ENCODE measurements at places on chromosomes 3 and 15.
A peak's percentile ranks its signal among the peaks of the same experiment; 100 is the strongest.

DNA sequence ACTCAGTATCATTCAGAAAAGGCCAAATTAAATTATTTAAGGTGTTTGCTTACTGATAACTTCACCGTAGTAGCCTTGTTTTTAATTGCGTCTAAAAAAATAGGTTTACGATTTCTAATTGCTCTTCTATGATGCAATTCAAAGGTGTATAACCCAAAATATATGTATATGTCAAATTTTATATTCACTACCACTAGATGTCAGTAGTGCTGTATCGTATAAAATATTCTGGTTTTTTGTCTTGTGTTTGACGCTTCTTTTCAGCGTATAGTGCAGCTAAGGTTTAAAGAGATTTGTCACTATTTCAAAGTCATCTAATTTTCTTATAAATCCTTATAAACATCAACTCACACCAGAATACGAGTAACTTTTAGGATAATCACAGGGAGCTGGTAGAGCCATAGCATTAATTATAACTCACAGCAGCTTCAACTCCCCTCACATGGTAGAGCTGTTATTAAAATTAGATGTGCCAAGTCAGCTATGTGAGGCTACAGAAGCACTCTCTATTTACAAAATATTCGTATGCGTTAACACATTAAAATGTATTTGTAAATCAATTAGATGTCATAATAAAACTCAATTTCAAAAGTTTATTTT, 3.5 kb downstream of the PFN2 start:
- DNase-seq = no peak

DNA sequence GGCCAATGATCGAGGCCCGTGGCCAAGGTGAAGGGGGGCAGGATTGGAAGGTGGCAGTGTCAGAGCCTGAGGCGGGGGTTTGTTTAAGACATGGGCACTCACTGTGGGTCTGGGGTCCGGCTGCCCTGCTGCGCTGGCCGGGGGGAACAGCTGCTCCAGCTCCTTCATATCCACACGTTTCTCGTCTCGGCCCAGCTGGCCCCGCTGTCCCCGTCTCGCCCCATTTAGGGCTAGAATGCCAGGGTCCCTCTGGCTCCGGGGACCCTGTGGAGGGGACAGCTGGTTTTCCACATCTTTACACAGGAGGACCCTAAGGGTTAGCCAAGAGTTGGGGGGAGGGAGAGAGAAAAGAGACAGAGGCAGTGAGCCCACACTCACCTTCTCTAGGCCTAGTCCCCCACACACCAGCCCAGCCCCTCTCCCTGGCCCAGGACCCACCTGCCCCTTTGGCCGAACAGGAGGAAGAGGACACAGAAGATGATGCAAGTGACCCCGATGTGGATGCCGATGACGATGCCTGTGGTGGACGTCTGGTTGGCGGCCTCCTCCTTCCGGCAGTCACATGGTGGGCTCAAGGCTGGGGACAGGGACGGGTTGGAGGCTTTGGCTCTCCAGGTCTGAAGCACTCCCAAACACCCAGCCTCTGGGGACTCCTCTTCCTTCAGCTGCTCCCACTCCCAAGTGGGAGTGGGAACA, 25.0 kb downstream of the RNU5B-1 start:
- no peak for DNase-seq

- no peak for DNase-seq
These were observed 164.3 kb upstream of the SETMAR start for GRCh38 chr3:4138786-4139431.

GRCh38 chr3:138919325-138919724, 27.6 kb downstream of the FOXL2 start:
- no peak for DNase-seq

DNA sequence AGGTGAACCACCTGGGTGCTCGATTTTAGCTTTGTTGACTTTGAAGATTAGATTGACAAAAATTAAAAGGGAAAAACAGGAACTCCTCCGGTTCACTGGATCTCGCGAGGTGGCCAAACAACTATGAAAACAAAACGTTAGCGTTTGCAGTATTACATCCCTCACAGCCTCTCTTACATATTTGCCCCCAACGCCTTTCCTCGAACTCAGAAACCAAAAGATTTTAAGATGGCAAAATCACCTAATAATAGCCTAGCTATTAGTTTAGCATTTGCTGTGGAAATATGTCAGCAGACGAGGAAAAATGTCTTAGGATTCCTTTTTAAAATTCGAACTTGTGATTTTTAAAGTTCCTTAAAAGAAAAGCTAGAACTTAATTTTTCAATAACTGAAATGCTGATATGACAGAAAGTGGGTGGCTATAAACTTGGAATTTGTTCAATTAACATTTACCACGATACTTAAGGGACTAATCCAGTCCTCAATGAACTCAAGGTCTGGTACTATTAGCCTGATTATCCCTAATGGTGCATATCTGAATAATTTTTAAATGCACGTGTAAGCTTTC, 491 bp upstream of the SENP7 start:
- DNase-seq = no peak

- no peak for DNase-seq
These were observed 102.8 kb downstream of the PYDC2 start for GRCh38 chr3:191563722-191564121.

- DNase-seq = no peak
These were observed 629.2 kb upstream of the ZNF385D start for GRCh38 chr3:22380253-22380652.

DNA sequence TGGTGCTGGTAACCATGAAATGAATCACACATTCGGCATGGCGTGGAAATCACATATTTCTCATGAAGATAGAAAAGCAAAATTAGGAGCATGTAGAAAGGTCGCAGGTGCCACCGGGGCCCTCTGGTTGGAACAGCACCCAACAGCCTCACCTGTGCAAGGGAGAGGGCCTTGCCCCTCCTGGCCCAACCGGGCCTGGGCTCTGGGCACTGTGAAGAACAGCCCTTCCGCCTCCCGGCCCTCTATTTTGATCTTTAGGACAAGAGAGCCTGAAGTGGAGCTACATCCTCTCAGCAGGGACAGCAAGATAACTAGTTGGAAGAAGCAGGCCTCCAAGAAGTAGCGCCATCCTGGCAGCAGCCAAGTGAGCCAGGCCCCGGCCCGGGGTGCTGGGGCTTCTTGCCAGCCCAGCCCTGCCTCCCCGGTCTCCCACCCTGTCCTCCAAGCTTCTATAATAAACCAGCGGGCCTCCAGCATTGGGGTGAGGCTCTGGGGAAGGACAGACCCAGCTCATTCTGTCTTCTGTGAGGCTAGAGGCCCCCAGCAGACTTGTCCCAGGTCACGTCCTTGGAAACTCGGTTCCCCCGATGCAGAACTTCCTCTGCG, 46.1 kb upstream of the FGD5 start:
- DNase-seq = no peak

- no peak for DNase-seq
These were observed 39.6 kb downstream of the GREM1 start for GRCh38 chr15:32757426-32757825.

GRCh38 chr3:118900737-118901525, 133.7 kb downstream of the IGSF11 start:
- DNase-seq = no peak

DNA sequence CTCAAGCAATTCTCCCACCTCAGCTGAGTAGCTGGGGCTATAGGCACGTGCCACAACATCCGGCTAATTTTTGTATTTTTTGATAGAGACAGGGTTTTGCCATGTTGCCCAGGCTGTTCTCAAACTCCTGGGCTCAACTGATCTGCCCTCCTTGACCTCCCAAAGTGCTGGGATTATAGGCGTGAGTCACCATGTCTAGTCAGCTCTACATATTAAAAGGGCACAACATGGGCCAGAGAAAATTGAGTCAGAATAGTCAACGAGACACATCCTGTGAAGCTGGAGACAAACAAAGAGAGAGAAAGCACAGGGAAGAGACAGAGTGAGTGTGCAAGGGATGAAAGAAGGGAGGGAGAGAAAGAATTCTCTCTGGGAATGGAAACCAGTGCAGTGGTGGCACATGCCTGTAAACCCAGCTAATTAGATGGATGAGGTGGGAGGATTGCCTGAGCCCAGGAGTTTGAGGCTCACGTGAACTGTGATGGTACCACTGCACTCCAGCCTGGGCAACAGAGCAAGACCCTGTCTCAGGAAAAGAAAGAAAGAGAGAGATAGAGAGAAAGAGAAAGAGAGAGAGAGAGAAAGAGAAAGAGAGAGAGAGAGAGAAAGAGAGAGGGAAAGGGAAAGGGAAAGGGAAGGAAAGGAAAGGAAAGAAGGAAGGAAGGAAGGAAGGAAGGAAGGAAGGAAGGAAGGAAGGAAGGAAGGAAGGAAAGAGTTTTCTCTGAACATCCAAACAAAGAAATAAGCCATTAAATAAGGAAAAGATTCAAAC, 107.2 kb upstream of the SLC25A36 start:
- no peak for DNase-seq

DNA sequence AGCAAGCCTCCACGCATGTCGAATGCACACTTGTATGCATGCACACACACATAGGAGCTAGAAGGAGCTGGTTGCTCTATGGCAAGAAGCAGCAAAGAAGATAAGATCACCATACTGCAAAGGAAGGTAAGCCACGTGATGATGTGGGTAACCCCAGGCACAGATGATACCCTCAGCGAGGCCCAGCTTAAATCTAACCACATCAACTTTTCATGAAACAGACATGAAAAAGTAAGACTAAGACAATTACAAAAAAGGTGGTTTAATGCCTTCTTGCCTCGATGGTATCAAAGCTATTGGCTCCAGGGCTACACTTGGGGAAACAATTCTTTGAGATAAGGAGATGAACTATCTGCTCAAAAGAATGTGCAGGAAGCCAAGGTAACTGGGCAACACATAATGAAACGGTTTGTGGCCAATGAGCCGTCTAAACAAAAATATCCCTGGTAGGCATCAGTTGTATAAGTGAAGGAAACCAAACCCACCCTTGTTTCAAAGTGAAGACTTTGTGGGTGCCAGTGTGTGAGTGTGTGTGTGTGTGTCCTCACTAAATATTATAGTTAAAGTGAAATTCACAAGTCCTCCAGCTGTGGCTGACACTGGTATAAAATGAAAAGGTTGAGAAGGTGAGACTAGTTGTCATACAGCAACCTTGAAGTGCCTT, 365.7 kb upstream of the ICE2 start:
- DNase-seq = peak; percentile 22

- DNase-seq = no peak
These were observed 197.1 kb downstream of the UACA start for GRCh38 chr15:70566047-70566835.

DNA sequence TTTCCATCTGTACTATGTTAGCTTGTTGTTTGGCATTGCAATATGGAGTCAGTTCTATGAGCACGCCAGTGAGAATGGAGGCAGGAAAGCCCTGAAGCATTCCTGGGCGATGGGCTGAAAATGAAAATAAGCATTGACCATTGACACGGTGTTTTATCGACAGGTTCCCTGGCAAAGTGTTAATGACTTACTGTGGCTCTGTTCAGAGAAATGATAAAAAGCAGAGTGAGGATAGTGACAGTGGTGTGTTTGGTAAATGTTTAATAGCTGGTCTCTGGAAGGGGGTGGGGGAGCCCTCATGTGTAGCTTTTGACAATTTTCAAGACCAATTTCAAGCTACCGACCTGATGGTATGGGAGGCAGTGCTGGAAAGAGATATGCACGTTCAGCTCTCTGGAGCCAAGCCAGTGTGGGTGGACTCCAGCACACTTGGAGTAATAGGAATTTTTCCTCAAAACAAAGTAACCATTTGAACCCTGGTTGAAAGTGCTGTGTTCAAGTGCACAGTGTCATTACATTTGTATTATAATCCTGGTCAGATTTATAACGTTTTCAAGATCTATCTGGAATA, 341.7 kb upstream of the ROBO2 start:
- no peak for DNase-seq

- DNase-seq = no peak
These were observed 64.4 kb downstream of the SLC9A9 start for GRCh38 chr3:143783851-143784370.

DNA sequence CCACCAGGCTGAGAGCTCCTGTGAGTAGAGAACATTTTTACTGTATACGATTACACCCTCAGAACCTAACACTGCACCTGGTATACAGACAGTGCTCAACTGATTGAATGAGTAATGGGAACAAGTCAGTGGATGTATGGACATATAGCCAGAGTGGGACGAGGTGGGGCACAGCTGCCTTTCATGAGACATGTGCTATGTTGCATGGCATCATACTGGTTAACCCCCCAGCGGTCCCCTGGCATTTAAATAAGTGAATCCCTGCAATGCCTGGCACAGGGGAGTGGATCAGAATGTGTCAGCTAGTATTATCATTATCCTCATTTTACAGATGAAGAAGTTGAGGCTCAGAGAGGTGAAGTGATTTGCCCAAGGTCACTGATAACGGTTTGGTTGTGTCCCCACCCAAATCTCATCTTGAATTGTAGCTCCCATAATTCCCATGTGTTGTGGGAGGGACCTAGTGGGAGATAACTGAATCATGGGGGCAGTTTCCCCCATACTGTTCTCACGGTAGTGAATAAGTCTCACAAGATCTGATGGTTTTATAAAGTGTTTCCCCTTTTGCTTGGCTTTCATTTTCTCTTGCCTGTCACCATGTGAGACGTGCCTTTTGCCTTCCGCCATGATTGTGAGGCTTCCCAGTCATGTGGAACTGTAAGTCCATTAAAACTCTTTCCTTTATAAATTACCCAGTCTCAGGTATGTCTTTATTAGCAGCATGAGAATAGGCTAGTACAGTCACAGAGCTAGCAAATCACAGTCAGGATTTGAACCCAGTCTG, 56.0 kb upstream of the ATP2B2 start:
- no peak for DNase-seq

DNA sequence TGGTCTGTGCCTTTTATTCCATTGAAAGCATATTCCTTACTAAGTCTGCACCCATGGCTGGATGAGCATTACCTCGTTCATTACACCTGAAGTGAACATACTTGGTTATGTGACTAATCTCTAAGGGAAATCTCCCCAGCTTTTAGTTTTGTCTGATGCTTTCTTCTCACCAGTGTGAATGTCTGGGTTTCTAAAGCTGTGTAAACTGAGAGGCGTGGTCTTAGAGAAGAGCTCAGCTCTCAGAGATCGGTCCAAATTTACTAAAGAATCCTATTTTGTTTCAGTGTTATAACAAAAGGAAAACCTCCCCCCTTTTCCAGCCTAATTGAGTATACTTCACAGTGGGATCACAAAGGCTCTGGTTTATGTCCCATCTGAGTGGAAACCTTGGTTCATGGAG, 352.3 kb downstream of the PTPRG start:
- DNase-seq = no peak

GRCh38 chr15:101669744-101670143, 17.6 kb upstream of the TM2D3 start:
- DNase-seq = no peak

- no peak for DNase-seq
These were observed 18.2 kb upstream of the CEMIP start for GRCh38 chr15:80760960-80761359.

DNA sequence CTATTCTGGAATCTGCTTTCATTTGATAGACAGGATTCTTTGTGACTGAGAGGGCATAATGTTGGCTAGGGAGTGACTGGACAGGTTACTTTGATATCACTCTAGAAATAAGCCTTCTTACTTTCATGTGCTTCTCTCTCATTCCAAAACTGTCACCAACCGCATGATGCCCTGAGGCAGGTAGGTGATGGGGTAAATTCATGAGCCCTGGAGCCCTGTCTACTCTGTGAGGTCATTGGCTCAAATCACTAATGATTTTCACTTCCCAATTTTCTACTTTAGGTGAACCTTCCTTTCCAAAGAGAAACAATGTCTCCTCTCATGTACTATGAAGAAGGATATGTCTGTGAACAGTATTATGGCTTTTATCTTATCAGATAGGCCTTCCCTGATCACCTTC, 596.7 kb downstream of the TUSC7 start:
- DNase-seq = no peak

- no peak for DNase-seq
These were observed 234.1 kb downstream of the CACNA2D3 start for GRCh38 chr3:54356261-54357045.
